NCI-H2029 treated with DMSO at 0.1 percent for 48 hours (cell line): ENCODE measurements at places on chromosomes 7 and 10.

DNA sequence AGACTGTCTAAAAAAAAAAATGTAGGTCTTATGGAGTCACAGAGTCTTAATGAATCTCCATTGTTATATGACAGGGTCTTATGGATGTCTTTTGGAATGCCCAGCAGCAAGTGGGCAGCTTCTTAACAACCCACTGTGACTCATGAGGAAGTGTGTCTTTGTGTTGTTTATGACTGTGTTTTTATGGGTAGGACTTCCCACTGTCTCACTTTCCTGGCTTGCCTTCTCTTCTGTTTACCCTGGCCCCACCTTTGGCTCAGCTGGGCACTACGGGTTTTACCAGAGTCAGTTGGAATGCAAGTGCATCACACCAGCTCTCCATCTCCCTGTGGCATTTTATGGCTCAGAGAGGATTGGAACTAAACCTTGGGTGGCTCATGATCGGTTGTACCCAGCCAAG, 580.5 kb downstream of the AUTS2 start:
- no peak for DNase-seq

GRCh38 chr7:157674715-157675426, 338.1 kb downstream of the DNAJB6 start:
- DNase-seq: no peak

- DNase-seq: no peak
Measured at GRCh38 chr10:31319602-31320549, 860 bp downstream of the ZEB1 start.

DNA sequence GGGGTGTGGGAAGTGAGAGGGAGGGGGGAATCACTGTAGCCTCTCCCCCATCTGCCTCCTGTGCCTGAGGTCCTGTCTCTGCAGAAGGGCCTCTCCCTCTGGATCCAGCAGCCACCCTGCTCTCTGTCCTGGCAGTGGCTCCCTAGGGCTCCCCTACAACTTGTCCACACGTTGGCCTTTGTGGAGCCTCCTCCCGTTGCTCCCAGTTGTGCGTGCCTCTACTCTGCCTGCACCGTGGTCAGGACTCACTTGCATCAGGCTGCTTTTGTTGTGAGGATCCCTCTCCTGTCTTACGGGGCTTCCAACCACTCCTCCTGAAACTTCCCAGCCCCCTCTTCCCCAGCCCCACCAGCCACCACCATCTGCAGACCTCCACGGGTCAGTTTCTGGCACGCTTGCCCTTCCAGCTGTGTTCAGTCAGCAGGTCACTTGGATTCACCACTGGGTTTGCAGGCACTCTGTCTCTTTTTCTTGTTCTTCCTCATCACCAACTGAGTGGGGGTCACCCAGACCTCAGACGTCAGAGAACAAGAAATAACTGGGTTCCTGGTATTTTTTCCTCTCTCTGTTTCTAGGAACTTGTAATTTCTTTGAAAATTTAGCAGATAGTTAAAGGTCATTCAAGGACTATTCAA, 62.3 kb downstream of the RAMP3 start:
- no peak for DNase-seq

DNA sequence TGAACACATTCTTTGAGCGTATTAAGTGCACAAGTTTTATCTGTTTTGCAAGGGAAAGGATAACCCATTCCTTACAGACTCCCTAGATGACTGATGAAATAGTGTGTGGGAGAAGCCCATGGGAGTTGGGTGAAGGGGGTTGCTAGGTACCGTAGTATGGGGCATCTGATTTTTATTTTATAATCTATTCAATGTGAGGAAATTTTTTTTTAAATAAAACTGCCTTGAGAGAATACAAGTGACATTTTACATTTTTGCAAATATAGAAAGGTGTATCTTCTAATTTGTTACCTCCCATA, 1.4 kb downstream of the BTAF1 start:
- no peak for DNase-seq

GRCh38 chr10:3331187-3331586, 158.6 kb upstream of the PITRM1 start:
- no peak for DNase-seq

DNA sequence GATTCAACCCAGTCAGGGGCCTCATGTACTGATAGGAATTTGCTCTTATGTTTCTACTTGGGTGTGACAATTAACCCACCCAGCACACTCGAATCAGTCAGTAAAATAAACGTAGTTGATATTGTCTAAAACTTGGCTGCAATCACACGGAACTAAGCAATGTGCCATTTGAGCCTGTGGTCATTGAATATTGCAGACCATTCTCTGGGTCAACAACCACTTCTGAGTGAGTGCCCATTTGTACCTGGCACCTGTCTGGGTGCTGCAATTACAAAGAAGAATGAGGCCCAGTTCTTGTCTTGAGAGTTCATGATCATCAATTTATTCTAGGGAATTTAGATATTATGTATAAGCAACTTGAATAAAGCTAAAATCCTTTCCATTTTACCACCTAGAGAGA, 29.8 kb downstream of the NPY start:
- no peak for DNase-seq

DNA sequence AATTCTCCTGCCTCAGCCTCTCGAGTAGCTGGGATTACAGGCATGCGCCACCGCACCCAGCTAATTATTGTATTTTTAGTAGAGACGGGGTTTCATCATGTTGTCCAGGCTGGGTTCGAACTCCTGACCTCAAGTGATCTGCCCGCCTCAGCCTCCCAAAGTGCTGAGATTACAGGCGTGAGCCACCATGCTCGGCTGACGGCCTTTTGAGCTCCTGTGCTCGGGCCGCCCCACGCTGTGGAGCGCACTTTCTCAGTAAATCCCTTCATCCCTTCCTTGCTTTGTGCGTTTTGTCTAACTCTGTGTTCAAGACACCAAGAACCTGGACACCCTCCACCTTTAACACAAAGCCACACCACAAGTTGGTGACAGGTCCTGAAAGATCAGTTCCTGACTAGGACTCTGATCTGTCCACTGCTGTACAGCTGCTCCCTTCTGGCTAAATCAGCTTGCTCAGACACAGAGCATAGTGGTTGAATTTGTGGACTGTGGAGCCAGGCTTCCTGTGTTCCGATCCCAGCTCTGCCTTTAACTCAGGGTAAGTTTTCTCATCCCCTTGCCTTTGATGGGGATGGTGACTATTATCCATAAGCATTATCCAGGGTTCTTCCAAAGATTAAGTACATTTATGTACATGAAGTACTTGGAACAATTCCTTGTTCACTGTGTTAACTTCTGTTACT, 20.1 kb downstream of the CHST3 start:
- no peak for DNase-seq

DNA sequence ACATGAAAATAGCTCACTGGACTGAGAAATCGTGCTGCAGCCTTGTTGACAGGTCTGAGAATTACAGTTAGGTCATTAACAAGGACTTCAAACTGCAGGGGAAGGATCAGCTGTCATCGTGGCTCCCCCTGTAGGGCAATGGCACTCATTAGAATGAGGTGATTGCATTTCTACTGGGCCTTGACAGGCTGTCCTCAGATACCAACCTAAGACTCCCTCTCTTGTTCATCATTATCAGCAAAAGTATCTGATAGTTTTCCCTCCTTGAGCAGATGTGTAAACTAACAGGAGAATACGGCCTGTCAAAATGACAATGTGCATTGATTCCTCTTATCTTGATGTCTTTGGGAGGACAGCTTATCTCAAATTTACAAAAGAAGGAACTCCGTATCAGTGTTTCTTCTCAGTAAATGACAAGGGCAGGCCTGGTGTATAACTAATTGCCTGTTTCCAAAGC, 648.5 kb upstream of the LRRN3 start:
- peak; percentile 20 for DNase-seq
